ENCODE measurements at places on chromosomes 1 and 21.

DNA sequence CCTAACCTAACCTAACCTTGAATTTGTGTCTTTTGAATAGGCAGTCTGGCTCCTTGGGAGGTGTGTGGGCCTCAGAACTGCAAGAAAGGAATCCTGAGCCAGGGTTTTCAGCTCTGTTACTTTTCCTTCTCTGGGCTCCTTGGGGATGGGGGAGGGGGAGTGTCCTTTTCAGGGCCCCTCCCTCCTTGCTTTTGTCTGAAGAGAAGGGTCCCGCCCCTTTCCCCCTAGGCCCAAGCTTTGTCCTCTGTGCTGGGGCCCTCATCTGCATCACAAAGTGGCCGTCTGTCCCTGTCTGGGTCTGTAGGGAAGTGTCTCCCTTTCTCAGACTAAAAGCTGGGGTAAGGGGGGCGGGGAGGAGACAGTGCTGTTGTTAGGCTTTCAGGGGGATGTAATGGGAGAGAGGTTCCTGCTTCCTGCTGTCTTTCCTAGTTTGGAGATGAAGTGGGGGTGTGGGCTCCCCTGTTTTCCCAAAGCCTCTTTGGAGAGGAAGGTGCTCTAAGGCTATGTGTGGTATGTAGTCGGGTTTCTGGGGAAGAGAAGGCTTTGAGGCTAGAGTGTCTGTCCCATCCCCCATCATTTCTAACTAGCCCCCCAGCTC is 3.1 kb downstream of the AGO1 start:
- DNase-seq: no peak

DNA sequence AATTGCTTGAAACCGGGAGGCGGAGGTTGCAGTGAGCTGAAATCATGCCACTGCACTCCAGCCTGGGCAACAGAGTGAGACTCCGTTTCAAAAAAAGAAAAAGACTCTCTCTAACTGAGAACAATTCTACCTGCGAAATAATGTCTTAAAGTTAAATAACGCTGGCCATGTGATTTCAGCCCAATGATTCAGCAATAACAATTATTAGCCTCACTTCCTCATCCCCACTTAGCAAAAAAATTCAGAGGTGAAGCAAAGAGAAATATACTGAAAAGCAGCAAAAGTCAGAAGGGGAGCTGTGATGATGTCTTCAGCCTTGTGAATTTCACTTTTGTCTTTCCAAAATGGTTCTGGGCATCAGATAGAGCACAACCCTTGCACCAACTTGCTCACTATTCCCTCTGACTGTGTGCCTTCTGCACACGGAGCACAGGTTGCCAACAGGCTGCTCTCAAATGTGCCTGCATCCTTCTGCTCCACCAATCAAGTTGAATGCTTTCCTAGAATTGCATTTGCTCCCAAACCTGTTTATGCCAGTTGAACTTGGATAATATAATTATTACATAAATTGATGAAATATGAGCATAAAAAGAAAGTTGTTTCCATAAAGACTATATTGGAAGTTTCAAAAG is 79.8 kb upstream of the IPO9 start:
- no peak for DNase-seq

- DNase-seq: no peak
Observed at GRCh38 chr1:192905049-192905448, 96.2 kb downstream of the RGS2 start.

DNA sequence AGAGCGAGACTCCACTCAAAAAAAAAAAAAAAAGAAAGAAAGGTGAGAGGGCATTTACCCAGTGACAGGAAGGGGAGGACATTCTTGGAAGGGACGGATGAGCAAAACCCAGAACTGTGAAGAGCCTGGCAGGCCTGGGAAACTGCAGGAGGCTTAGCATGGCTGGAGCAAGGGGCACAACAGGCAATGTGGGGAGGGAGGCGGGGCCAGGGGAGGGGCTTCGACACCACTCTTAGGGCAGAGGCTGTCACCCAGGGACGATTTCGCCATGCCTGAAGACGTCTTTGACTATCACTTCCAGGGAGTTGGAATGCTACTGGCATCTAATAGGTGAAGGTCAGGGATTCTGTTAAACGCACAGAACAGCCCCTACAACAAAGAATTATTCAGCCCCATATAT is 184.0 kb downstream of the HUNK start:
- no peak for DNase-seq

GRCh38 chr1:30145723-30146303 is 577.6 kb downstream of the MATN1 start:
- DNase-seq: no peak

GRCh38 chr21:42272984-42273600 is 42.1 kb downstream of the TFF3 start:
- no peak for DNase-seq

- no peak for DNase-seq
Observed at GRCh38 chr1:20720631-20721091, 2.9 kb upstream of the KIF17 start.

DNA sequence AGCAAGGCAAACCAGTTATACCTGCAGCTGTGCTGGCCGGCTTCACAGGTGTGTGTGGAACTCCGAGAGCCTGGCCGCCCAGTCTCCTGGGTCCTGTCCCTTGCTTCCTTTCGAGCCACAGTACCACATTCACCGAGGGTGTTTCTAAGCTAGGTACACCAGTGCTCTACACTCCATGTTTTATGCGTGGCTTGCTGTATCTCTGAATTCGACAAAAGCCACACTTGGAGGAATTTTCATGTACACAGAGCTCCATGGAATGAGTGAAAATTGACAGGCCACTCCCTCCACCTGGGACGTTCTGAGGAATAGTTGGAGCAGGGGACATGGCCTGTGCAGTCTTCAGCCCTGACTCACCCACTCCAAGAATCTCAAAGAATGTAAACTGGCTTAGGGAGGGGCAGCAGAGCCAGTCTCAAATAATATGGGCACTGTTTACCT is 14.0 kb downstream of the ETS2 start:
- DNase-seq: no peak

GRCh38 chr1:25807480-25808390 is 7.7 kb downstream of the SELENON start:
- no peak for DNase-seq

- DNase-seq: no peak
Observed at GRCh38 chr1:53511933-53512806, 53.0 kb downstream of the DMRTB1 start.

GRCh38 chr1:218957971-218958370 is 215.7 kb upstream of the LYPLAL1 start:
- no peak for DNase-seq

GRCh38 chr1:156492591-156493080 is 7.9 kb downstream of the MEF2D start:
- no peak for DNase-seq

- no peak for DNase-seq
Observed at GRCh38 chr1:13836631-13837030, 136.6 kb downstream of the PRDM2 start.

GRCh38 chr1:110605901-110606656 is at the start of gene KCNA2:
TSS of gene KCNA2 (minus strand) at chr1:110606358. CDS start at chr1:110604782, 1,576 bp downstream.
- DNase-seq: no peak

DNA sequence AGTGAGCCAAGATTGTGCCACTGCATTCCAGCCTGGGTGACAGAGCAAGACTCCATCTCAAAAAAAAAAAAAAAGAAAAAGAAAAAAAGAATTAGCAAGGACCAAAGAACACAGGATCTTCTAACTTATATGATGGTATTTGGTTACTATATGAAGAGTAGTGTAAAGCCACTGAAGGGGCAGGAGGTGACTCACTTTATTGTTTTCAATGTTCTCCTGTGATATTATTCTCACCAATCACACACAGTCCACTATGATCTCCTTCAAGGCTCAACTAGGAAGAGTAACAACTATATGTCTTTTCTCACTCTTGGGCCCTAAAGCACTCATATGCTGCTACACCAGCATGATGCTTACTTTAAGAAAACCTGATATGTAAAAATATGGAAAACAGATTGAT is 26.7 kb downstream of the RC3H1 start:
- DNase-seq: no peak

DNA sequence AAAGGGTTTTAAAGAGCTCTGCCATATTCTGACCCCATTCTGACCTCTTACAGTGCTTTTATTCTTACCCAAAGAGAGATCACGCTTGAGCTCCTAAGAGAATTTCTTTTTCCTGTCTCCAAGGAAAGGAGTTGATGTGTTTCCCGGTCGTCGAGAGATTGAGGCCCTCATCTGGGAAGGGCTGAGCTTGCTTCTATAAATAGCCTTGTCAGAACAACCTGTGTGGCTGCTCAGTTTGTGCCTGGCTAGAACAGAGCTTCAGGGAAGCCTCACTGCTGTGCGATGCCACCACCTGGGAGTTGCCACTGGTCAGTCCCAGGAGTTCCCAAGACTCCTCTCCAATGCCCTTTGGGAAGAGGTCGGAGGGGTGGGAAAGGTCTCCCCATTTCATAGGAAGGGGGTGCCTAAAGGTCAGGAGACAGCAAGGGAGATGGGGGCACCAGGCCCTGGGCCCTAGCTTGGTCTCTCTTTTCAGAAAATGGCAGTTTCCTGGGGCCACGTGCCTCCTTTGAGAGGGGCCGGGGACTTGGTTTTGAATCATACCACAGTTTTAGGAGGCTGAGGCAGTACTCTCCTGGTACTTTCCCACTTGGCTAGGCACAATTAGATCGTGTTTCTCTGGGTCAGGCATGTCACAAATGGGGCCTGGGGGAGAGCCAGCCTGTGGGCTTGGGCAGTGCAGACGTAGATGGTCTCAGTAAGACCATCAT is 52.1 kb downstream of the EIF2D start:
- DNase-seq: no peak

DNA sequence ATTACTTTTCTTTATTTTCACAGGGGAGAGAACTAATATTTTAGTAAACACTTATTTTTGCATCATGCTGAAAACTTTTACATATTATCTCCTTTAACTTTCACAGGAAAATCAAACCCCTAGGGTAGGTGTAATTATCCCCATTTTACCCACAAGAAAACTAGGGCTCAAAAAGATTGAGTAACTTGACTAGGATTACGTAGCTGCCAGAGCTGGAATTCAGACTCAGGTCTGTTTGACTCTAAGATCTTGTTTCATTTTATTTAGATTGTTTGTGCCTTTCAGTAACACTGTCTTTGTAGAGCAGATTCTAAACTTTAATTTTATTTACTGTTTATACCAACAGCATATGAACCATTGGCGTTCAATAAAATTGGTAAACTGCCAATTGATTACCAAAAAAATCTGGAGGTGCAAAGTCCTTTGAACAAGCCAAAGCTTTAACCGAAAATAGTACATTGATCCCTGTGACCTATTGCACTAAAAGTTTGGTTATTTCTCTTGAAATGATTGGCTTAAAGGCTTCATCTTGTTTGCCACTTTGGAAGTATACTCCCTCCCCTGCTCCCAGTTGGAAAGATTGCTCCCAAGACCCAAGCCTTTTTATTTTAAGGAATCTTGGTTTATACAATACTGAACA is 71.0 kb upstream of the WDR26 start:
- DNase-seq: no peak

DNA sequence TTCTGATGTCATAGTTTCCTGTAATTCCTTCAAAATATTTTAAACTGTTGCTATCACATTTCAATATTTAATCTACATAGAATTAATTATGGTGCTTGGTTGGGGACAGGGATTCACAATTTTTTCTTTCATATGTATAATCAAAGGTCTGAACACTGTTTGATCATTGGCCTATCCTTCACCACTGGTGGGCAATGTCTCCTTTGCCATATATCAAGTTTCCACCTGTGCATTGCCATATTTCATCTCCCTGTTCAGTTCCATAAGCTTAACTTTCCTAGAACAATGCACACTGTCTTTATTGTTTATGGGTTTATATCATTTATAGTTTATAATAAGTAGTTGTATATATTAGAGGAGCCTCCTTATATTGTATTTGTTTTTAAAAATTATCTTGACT is 374.9 kb upstream of the PTBP2 start:
- no peak for DNase-seq

- DNase-seq: no peak
Observed at GRCh38 chr21:45913418-45913765, 68.2 kb upstream of the COL6A1 start.

- DNase-seq: no peak
Observed at GRCh38 chr1:245221805-245222204, 67.0 kb downstream of the KIF26B start.

DNA sequence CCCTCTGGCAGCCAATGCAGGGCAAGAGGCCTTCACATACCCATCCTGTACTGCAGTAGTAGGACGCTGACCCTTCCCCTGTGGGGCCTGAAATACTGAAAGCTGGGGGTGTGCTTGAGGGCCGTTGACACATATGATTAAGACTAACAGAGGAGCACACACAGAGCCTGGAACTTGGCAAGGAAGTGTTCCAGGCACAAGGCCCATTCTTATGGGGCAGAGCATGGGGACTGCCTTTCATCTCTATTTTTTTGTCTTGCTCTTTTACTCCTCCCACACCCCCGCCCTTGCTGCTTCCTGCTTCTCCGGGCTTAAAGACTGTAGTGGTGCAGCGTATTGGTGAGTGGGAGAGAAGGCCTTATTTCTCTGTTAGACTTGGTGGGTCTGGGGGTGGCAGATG is 137.4 kb downstream of the BACH1 start:
- DNase-seq: peak; percentile 40

- no peak for DNase-seq
Observed at GRCh38 chr1:185646202-185646683, 87.9 kb upstream of the HMCN1 start.

DNA sequence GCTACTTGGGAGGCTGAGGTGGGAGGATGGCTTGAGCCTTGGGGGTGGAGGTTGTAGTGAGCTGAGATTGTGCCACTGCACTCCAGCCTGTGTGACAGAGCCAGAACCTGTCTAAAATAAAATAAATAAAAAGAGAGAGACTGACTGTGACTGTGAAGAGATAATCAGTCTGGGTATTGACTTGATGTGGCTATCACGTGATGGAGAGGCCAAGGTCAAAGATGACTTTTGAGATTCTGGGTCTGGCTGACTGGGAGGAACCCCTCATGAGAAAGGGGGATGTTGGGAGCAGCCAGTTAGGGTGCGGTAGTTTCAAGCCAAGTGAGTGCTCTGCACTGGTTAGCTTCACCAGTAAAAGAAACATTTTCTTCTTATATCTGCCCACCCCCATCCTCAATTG is 66.8 kb downstream of the CDC14A start:
- no peak for DNase-seq

GRCh38 chr1:198986442-198986841 is 347.6 kb downstream of the PTPRC start:
- no peak for DNase-seq

GRCh38 chr21:31405604-31406003 is 61.5 kb upstream of the TIAM1 start:
- no peak for DNase-seq

GRCh38 chr1:204630132-204630905 is 55.2 kb downstream of the LRRN2 start:
- no peak for DNase-seq
